ENCODE measurements at places on chromosomes 4 and X.
A peak's percentile ranks its signal among the peaks of the same experiment; 100 is the strongest.

- DNase-seq: no peak
Measured at GRCh38 chr4:117893207-117893606, 141.1 kb upstream of the NDST3 start.

DNA sequence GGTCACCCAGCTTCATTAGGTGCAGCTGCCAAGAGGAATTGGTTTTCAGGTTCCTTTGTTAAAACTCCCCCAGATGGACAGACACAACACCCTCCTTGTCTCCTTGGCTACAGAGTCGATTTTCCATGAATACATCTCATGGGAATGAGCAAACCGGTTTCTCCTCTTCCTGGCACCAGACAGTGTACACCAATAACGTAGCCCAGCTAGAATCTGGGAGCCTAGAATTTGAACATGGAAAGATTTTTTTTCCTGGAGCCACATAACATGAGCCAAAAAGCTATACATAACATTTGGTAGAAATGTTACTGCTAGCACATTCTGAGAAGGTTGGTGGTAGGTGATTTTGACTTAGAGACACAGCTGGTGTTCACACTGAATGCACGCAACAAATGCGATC, 62.9 kb upstream of the SLC34A2 start:
- no peak for DNase-seq

- DNase-seq: no peak
Measured at GRCh38 chr4:174037049-174037448, 246.4 kb downstream of the FBXO8 start.

GRCh38 chr4:26748811-26749210, 111.8 kb upstream of the STIM2 start:
- no peak for DNase-seq

- DNase-seq: no peak
Measured at GRCh38 chrX:108131471-108131870, 39.9 kb downstream of the ATG4A start.

- no peak for DNase-seq
Measured at GRCh38 chr4:94668724-94669123, 89.0 kb upstream of the BMPR1B start.

DNA sequence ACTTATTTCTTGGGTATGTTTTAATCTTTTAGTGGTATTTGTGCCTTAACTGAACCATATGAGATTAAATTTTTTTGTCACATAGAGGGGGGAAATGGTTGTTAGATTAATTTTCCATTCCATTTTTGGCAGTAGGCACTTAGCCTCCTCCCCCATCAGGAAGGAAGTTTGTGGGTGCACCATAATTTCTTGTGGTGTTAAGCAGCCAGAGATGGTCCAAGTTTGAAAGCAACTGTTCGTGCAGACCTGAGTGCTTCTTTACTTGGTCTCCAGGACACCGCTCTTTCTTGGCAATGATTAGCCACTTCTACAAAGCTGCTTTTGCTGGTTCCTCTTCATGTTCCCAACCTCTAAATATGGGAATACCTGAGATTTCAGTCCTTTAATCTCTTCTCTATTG, 92.7 kb upstream of the RPL34 start:
- DNase-seq: peak; percentile 1

DNA sequence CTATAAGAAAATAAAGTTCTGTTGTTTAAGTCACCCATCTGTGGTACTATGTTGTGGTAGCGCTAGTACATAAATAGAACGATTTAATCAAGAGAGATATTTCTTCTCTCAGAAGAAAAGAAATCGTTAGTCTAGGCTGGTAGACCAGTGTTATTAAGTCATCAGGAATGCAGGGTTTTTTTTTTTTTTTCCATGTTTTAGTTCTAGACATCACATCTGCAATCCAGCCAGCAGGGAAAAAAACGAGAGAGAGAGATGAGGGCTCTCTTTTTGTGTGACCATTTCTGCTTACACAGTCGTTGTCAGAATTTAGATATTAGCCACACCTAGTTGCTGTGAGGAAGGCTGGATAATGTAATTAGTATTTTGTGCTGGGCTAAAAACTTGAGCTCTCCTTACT, 417.4 kb downstream of the TMA16 start:
- no peak for DNase-seq

DNA sequence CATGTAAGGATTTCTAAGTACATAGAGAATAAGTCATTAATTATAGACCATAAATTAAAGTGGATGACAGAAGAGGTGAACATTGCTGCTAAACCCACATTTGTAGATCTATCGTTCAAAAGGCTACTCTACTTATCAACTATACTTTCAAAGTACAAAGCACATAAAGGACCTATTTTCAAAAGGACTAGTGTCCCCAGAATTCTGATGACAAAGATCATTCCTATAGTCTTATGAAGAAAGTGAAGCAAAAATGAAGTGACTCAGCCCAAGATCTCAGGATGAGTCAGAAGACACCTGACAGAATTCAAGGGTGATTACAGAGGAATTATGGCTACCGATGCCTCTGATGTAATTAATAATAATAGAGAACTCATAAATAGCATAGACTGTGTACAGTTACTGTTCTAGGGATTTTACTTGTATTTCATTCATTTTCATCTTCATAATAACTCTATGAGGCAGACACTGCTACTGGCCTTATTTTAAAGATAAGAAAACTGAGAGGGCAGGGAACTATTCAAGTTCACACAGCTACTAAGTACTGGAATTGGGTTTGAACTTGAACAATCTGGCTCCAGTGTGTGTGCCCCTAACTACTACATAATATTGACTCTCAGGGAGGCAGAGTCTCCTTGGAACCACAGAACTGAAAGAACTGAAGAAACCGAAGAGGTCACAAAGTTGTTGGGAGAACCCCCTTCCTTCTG, 17.1 kb downstream of the USP46 start:
- DNase-seq: no peak

DNA sequence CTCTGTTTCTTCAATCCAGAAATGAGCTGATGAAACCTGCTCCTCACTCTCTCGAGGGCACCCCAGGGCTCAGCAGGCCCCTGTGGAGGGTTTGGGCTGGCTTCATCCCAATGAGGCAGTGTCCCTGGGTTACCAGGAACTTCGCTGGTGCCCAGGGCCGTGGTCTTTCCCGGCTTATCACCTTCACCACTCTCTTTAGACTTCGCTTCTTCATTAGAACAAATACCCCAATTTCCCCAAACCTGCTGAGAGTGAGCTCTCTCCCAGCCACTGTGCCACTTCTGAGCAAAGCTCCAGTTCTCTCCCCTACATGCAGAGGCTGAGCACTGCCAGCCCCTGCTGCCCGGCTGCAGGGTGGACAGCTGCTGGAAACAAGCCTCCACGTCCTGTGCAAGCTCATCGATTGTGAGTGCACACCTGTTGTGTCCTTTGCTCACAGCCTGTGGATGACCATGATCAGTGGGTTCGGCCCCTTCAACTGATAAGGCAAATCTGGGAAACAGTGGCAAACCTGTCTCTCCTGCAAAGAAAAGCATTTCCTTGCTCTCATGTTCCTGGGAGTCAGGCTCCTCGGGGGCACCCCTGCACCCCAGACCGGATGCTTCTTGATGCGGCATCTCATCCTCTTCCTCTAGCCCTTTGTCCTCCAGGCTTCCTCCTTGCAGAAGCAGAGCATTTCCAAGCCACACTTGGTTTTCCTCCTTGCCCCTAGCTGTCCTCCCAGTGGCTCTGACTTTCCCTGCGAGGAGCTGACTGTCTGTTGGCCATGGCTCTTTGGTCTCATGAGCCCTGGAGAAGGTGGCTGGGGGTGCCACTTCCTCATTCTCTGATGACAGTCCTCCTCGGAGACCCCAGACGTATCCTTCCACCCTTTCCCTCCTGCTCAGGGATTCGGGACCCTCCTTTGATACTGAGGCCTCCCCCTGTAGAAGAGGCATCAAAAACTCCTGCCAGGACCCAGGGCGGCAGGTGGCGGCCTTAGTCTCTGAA, 28.7 kb downstream of the C4orf50 start:
- DNase-seq: no peak

GRCh38 chr4:97106161-97106560, 1037.1 kb downstream of the STPG2 start:
- no peak for DNase-seq

DNA sequence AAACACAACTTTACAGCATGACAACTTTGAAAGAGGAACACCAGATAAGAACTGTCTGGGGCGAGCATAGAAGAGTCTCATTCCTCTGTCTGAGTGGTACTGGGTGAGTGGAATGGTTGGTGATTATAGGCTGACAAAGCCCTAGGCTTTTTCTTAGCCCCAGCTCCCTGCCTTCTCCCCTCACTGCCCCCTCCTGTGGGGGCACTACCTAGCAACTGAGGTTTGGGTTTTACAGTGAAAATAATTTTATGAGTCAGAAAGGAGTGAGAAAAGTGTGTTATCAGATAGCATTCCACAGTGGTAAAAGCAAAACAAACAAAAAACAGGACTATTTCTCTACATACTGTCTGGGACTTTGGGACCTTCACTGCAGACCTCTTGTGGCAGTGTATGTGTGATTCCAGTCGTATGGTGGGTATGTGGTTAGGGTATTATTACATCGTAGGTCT, 10.5 kb upstream of the TMEM165 start:
- no peak for DNase-seq

DNA sequence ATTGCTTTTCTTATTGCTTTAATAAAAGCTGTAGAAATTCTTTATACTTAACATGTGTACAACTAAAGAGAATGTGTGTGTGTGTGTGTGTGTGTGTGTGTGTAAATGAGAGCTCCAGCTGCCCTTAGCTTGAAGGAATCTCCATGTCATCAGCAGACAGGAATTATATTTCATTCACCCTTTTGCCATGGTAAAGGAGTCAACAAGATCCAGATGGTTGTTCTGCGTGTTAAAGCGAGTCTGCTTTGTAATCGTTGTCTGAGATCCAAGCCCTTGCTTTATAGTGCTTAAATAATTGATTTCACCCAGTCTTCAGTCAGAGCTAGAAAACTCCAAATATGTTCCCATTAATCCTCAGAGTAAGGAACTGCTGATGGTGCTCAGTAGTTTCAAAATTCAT, 285.5 kb downstream of the PDGFC start:
- DNase-seq: no peak

GRCh38 chrX:81377329-81377728, 175.4 kb downstream of the SH3BGRL start:
- no peak for DNase-seq

DNA sequence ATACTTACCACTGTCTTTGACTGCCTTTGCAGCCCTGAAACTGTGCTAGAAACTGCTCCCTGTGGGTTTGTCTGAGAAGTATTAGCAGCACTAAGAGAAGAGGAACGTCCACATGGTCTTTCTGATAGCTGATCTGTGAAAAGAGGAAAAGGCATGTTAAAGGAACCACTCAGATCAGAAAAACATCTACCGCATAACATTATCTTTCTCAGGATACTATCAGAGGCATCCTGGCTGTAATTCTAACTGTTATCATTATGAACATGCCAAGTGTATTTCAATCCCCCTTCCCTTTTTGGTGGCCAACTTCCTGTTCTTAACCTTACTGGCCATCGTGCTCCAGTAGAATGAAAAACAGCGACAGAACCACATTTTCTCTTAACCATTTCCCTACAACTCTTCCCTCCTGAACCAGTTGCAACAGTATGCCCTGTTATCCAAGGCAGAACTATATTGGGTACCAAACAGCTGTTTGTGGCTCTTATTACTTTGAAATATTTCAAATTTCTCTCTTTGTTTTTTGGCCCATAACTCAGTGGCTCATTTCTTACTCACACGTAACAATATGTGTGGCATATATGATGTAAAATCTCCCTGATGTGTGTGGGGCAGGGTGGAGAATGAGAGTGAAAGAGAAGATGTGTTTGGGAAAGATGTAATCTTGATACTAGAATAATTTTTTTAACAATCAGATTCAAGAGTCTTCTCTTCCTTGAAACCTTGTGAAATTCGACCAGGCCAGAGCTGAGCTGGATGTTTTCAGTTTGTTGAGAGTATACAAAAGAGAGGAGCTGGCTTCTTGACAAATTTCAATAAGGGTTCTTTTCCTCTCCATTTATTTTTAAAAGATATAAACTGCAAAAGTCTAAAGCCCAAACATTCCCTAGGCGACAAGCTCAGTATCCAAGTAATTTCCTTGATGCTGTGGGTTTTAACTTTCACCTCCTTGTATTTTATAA, 35.2 kb downstream of the ARHGEF6 start:
- no peak for DNase-seq

DNA sequence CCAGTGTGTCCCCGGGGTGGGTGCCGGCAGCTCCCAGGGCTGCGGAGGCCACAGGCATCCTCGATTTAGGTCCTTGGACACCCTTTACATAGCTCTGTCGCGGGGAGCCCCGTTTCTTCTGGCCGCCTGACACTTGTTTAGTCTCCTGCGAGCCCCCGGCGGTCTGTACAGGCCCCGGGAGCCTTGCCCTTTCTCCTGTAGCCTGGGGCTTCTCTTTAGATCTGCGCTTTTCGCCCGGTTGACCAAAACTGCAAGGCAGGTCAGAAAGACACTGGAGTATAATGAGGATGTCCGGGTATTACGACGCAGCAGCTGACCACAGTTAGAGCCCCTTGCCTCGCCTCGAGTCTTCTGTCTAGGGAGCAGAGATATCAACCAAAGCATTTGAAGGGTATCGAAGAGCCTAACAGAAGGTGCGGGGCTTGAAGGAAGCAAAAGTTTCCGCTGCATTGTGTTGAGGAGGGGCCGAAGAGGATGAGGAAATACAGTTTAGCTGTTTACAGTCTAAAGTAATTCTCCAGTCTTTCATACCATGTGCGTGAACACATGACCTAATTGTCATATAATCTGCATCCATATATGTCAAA, 479 bp downstream of the BRCC3 start:
- DNase-seq: no peak

DNA sequence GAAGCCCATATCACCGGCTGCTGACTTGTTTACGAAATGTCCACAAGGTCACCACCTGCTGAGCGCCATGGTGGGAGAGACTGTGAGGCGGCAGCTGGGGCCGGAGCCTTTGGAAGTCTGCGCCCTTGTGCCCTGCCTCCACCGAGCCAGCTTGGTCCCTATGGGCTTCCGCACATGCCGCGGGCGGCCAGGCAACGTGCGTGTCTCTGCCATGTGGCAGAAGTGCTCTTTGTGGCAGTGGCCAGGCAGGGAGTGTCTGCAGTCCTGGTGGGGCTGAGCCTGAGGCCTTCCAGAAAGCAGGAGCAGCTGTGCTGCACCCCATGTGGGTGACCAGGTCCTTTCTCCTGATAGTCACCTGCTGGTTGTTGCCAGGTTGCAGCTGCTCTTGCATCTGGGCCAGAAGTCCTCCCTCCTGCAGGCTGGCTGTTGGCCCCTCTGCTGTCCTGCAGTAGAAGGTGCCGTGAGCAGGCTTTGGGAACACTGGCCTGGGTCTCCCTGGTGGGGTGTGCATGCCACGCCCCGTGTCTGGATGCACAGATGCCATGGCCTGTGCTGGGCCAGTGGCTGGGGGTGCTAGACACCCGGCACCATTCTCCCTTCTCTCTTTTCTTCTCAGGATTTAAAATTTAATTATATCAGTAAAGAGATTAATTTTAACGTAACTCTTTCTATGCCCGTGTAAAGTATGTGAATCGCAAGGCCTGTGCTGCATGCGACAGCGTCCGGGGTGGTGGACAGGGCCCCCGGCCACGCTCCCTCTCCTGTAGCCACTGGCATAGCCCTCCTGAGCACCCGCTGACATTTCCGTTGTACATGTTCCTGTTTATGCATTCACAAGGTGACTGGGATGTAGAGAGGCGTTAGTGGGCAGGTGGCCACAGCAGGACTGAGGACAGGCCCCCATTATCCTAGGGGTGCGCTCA, 8.7 kb upstream of the MSANTD1 start:
- no peak for DNase-seq

- DNase-seq: no peak
Measured at GRCh38 chr4:128737098-128737513, 72.4 kb upstream of the JADE1 start.
